ENCODE measurements at places on chromosomes 5 and 9.

GRCh38 chr9:99793528-99793927 lies 28.2 kb upstream of the NR4A3 start:
- no peak for DNase-seq

DNA sequence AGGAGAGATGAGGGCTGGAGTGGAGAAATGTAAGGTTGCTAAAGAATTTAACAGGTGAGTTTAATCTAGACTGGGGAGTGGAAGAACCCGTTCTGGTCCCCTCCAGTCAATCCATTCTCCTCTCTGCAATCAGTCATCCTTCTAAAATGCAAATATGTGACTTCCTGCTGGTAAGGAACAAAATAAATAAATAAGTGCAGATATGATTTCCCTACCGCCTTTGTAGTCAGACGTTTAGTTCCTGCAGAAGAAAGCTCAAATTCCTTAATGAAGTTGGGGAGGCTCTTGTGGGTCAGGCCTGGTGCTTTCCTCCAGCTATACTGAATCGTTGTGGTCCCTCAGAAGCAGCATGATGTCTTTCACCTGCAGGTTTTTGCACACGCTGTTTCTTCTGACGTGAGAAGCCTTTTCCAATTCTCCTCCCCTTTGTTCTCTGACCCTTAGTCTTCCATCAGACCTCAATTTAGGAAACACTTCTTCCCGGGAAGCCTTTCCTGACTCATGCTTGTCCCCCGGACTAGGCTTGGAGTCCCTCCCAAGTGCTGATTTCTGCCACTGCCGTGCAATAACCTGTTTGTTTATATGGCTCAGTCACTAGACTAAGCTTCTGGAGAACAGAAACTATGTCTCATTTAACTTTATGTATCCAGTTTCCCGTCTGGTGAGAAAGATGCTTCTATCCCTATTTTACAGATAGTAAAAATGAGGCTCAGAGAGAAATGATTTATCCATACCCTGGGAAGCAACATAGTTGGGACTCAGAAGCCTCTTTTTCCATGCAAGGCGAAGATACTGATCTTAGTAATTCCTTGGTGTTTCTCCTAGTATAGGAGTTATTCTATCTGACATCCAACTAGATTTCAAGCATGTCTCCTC lies 1.3 kb downstream of the ATP6V1G1 start:
- no peak for DNase-seq

GRCh38 chr9:135886147-135886981 lies 21.0 kb downstream of the CAMSAP1 start:
- no peak for DNase-seq

GRCh38 chr9:120696551-120697230 lies 17.6 kb downstream of the MEGF9 start:
- no peak for DNase-seq

DNA sequence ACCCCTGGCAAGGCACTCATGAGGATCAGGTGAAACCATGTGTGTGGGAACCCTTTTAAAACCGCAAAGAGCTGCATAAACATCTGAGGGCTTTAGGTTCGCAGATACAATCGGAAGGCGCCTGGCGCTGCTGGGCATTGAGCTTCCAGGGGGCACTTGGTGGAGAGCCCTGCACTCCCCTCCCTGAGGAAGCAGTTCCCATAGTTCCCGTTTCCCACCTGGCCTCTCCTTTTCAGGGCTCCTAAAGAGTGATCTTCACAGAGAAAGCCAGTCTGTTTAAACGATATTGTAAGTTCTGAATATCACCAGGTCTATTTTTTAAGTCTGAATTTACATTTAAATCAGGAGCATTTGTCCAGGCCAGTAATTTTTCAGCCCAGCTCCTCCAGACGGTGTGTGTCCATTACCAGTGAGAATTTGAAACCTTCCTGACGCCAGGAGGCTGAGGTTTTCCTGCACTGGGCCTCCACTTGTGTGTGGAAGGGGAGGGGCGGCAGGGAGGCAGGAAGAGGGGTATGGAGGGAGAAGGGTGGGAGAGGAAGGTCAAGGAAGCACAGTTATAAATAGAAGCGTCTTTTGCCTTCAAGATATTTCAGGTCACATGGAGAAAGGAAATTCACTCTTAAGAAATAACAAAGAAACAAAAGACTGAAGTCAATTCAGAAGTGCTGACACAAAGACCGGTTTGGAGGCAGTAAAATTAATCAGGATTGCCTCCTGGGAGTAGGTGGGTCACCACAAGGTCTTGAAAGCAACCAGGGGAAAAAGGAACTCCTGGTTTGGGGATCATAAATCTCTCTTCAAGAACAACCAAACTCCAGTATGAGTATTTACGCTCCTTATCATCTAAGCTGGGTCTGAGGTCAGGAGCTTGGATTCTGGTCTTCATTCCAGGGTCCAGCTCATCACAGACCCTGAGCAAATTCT lies 14.3 kb upstream of the MGAT1 start:
- DNase-seq, result no peak

DNA sequence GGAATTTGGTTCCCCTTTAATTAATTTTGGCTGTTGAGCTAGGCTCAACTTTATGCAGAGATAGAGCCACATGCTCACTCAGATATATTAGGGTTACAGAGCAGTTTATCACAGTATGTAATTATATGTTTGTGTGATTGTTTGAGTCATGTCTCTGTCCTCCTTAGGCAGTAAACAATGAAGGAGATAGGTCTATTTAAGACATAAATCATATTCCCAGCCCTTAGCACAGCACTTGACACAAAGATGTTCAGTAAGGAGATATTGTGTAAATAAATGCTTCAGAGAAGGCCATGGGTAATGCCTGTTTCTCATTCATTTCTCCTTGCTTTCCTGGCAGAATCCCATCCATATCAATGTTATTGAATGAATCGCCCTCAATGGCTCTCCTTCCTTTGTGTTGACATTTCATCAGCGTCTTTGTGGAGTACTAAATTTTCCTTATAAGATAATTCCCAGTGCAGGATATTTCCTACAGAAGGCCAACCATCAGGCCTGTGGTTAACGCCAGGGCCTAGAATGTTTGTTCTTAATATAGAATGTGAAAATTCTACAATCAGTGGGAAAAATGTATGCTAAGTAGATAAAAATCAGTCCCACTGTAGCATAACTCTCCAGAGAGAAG lies 408.0 kb downstream of the EBF1 start:
- no peak for DNase-seq

DNA sequence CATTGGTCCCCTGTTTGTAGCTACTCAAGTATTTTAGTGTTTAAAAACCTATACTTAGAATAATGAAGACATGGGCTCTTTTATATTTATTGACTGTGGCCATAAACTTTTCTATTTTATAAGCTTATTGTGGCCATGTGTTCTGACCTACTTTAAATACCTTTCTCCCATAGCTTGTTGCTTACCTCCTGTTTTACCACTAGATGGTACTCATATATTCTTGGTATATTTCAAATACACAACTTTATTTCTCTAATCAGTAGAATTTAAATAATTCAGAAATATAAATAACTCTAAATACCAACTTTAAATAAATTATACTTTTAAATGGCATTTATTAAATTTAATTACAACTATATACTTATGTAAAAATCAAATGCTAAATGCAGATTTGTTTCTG lies 498.0 kb downstream of the PRDM9 start:
- no peak for DNase-seq

GRCh38 chr5:180157866-180158265 lies 51.1 kb downstream of the RASGEF1C start:
- DNase-seq, result no peak

DNA sequence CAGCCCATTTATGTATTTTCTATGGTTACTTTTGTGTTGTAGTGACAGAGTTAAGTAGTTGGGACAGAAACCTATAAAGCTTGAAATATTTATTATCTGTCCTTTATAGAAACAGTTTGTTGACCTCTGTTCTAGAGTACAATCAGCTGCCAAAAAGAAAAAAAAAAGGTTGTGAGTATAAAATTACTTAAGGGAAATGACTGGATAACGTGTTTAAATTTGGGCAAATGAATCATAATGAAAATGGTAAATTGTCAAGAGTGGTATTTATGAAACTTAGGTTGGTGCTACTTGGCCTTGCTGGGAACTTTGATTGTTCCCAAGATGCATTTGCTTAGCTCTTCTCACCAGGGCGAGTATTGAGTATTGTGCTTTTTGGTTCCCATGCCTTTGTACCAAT lies 70.2 kb upstream of the IL6ST start:
- no peak for DNase-seq

GRCh38 chr5:14305045-14305444 lies 161.9 kb downstream of the TRIO start:
- DNase-seq, result no peak
